ENCODE measurements at places on chromosomes 12 and 14.
A peak's percentile ranks its signal among the peaks of the same experiment; 100 is the strongest.

GRCh38 chr14:20683891-20684661 is at the start of gene RNASE4:
TSS of gene RNASE4 (plus strand) at chr14:20684560. CDS start at chr14:20699372, 14,812 bp downstream.
- peak; percentile 67 for DNase-seq

GRCh38 chr12:14928931-14929330 is 9.4 kb downstream of the ERP27 start:
- DNase-seq: no peak

GRCh38 chr14:58762629-58763028 is 124.9 kb downstream of the DACT1 start:
- no peak for DNase-seq

DNA sequence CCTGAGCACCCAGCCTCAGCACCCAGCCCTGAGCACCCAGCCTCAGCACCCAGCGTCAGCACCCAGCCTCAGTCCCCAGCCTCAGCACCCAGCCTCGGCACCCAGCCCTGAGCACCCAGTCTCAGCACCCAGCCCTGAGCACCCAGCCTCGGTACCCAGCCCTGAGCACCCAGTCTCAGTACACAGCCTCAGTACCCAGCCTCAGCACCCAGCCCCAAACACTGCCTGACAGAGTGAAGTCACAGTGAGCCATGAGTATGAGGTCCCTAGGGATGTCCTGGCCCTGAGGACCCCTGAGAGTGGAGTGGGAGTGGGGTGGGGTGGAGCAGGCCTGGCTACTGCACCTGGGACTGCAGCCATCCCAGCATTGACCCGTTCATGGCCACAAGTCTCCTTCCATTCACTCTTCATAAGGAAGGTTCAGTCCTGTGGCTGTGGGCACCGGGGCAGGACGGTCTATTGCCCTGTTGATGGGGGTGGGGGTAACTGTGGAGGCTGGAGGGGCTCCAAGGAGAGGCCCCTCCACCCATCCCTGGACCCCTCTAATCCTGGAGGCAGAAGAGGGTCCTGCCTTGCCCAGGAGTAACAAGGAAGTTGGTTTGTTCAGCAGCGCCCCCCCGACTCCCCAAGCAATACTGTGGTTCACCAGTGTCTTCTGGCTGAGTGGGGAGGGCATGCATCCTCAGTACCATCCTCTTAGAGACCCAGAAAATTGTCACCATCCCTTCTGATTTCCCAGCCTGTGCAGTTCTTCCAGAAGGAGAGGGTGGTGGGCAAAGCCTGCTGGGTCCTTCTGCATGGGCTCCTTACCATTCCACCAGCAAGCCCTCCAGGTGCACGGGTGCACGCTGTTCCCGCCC is 140.5 kb downstream of the ADGRD1 start:
- DNase-seq: no peak

- DNase-seq: no peak
Measured at GRCh38 chr14:66944872-66945271, 244.4 kb upstream of the GARIN2 start.

- no peak for DNase-seq
Measured at GRCh38 chr14:77222546-77223225, 41.1 kb downstream of the TMEM63C start.

DNA sequence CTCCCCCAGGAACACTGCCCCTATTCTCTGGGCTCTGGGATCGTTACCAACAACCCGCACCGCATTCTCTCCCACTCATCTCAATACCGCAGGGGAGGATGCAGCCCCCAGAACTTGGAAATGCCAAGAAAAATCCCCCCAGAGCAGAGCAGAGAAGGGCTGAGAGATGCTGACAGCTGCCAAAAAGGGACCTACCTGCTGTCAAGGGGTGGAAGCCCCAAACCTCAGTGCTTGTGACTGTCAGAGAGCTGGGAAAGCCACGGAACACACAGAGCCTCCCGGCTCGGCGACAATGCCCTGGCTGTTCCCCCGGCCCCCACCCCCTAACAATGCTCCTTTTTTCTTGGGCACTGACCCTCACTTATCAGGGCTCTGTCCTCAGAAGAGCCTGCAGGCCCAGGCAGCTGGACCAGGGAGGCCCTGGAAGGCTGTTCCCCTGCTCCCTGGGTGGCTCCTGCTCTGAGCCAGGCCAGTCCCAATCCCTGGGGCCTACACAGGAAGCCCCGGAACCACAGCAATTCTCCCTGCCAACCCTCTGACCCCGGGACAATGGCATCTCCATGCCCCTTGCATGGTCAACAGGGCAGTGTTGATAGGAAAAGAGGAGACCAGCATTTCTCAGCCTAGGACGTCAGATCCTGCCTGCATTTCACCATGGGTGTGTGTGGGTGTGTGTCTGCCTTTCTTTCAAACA is 78.9 kb downstream of the ITPK1 start:
- no peak for DNase-seq

DNA sequence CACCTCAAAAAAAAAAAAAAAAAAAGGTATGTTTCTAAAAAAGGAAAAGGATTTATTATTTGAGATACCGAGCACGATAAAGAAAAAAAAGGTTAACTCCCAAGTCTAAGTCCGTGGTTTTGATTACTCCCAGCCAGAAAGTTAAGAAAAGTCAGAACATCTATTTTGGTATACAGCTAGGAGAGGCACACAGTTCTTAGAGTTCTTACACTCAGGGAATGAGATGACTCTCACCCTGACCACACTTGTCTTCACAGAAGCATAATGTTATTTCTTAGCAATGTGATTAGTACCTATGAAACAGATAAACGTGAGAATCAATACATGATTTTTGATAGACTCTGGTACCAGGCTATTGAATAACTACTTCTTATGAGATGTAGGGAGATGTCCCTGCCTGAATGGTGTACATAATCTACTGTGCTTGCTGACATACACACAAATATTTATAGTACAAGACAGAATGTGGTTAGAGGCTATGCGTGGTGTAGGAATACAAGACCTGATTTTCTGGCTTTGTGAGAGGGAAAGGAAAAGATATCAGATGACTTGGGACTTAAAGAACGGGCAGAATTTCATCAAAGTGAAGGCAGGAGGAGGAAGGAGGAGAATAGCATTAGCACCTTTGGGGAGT is 31.6 kb downstream of the LIMA1 start:
- DNase-seq: no peak

DNA sequence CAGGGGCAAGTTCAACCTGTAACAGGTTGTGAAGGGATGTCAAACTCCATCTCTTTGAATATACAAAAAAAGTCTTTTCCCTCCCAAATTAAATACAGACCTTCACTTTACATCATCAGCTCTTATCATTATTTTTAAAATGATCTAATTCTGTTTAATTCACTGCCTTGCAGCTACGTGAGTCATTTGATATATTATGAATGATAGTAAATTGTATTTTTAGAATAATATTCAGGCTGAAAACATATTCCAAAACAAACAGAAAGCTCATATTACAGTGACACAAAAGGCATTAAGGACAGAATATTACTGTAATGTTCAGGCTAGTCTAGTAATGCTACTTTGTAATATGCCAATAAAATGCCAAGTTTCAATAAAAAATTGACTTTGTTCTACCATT is 53.3 kb downstream of the BCAT1 start:
- DNase-seq: no peak

- DNase-seq: no peak
Measured at GRCh38 chr12:57248934-57249742, 1.8 kb downstream of the STAC3 start.

DNA sequence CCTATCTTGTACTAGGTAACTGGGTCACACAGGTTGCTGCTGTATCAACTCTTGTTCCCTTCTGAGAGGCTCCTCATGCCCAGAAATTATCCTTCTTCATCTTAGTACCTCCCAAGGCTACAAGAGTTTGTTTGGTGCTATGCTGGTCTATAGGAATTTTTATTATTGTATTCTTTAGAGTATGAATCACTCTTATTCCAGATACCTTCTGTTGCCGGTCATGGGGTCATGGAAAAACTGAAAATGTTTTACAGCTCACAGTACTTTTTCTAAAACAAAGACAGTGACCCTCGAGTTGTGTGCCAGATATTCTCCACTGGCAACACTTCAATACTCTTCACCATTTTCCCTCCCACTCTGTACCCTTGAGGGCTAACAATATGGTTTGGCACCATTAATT is 1598.0 kb upstream of the TMEM132C start:
- no peak for DNase-seq

GRCh38 chr12:10140001-10140400 is 10.0 kb upstream of the CLEC7A start:
- DNase-seq: no peak

GRCh38 chr14:98503086-98503815 is 768.7 kb downstream of the BCL11B start:
- no peak for DNase-seq

- DNase-seq: no peak
Measured at GRCh38 chr14:85573406-85573805, 43.5 kb downstream of the FLRT2 start.

DNA sequence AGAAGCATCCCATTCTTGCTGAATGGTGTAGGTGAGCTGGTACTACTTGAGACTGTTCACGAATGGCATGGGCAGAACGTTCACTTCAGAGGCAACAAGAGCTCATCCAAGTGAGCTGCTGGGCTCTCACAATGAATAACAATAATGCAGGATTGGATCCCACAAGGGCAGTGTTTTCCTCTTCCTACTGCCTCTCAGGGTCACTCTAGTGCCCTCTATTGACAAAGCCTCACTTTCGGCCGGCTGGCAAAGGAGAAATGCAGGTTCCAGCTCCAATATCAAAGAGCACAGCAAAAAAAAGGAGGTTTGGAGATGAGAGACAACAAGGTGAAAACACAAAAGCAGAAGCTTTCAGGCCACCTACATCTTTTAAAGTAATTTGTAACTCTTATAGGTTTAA is 74.6 kb upstream of the MYF6 start:
- DNase-seq: no peak

DNA sequence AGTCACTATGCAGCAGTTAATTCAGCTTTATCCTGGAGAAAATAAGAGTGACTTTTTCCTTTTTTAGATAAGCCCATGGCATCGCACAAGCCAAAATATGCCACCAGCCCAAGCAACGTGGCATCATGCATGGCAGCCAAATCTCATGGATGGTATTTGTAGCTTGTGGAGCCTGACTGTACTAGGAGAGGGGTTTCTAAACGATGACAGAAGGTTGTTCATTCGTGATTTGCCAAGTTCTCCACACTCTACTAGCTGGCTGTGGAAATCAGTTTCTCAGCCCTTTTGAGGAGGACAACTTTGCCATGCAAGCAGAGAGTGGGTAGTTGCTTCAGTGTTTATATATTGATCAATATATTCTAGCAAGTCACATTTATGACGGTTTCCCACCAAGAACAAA is 41.4 kb upstream of the ATXN2 start:
- no peak for DNase-seq

DNA sequence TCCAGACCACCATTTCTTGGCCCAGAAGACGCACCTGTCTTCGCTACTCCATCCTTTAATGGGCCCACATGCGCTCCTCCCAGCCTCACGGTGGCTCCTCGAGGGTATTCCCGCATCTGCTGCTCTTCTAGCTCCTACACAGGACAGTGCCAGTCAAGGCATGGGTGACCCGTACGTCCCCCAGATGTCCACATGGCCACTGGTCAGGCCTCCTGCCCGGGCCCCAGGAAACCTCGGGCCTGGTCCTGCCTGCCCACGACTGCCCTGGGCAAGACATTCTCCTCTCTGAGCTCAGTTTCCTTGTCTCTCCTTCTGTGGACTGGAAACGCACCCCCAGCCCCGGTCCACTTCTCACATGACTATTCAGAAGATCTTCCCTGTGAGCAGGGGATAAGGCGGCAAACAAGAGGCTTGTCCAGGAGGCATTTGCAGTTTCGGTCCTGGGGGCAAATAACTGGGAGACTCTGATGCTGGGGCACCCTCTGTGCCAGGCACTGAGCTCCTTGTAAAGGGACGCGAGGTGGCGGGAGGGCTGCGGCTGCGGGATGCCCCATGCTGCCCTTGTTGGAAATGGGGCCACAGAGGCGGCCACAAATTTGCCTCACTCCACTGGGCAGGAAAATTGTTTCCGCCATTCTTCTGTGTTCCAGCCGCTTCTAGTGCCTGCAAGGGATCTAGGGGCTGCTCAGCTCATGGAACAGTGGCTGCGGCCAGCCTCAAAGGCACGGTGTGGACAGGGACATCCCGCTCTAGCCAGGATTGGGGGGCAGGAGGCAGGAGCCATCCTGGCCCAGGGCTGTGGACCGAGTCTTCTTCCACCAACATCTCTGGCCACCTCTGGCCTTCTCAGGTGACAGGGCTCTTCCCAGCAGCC is 6.8 kb upstream of the BEGAIN start:
- no peak for DNase-seq

- DNase-seq: no peak
Measured at GRCh38 chr14:106848330-106849121, 1322.1 kb downstream of the TMEM121 start.

DNA sequence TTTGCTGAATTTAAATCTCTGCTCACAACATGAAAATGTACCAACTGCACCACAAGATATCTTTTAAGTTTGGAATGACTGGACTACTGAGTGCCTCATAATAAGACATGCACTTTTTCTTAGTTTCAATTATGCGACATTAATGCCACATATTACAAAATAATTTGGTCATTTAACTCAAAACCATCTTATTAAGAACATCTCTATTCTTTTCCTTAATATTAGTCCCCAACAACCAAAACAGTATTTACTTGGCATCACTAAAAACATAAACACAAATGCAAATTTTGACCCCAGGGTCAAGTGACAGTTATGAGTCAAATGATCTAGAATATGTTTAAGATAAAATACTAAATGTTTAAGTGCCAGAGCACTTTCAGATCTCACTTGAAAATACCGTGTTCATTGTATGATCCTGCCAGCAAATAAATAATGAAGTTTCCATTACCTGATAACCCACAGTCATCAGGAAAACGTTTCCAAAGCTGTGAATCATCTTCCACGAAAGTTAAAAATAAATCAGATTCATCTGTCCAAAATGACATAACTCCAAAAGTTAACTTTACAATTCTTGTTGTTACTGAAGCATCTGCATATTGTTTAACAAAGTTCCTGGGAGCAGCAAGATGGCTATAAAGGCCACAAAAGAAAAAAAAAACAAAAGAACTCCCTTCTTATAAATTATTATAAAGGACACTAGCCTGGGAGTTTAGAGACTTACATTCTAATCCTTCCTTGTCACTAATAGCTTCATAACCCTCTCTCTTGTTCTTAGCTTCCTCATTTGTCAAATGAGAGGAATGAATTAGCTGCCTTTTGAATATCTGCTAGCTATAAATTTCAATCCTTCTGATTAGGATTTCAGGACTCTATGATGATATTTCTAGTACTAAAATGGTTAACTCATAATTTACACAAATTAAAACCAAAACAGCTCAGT is 30.5 kb upstream of the AP4S1 start:
- DNase-seq: no peak

- no peak for DNase-seq
Measured at GRCh38 chr12:10067942-10068341, 30.8 kb downstream of the CLEC1A start.

DNA sequence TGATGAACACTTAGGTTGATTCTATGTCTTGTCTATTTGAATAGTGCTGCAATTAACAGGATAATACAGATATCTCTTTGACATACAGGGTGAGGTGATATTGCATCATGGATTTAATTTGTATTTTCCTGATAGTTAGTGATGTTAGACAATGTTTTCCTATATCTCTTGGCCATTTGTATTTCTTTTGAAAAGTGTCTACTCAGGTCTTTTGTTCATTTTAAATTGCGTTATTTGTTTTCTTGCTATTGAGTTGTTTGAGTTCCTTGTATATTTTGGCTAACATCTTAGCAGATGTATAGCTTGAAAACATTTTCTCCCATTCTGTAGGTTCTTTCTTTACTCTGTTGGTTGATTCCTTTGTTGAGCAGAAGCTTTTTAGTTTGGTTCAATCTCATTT is 460.6 kb downstream of the CCDC91 start:
- no peak for DNase-seq

Measured in stimulated activated naive CD4-positive, alpha-beta T cell treated with Interleukin-2 at 50 U/mL for 16 hours (primary cell).